Glutamatergic neuron (in vitro differentiated cells): ENCODE measurements at places on chromosomes 7 and 10.
A peak's percentile ranks its signal among the peaks of the same experiment; 100 is the strongest.

DNA sequence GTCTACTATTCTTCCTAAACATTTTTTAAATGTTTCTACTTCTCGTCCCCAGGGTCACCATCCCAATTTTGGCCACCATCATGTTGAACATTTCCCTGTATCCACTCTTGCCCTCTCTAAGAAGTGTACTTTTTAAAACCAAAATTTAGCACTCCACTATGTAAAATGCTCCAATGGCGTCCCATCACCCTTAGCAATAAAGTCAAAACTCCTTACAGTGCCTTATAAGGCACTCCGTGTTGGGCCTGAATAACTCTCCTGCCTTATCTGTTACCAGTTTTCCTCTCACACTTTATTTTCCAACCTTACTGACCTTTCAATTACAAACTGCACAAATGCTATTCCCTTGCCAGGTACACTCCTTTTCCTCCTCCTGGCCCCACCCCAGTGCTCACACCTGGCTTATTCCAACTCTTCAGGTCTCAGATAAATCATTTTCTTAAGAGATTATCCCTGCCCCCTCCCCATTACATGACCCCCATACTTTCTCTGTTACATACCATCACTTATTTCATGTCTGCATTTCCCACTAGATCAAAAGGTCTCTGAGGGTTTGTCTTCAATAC, 1.3 kb downstream of the TMEM168 start:
- DNase-seq: no peak

DNA sequence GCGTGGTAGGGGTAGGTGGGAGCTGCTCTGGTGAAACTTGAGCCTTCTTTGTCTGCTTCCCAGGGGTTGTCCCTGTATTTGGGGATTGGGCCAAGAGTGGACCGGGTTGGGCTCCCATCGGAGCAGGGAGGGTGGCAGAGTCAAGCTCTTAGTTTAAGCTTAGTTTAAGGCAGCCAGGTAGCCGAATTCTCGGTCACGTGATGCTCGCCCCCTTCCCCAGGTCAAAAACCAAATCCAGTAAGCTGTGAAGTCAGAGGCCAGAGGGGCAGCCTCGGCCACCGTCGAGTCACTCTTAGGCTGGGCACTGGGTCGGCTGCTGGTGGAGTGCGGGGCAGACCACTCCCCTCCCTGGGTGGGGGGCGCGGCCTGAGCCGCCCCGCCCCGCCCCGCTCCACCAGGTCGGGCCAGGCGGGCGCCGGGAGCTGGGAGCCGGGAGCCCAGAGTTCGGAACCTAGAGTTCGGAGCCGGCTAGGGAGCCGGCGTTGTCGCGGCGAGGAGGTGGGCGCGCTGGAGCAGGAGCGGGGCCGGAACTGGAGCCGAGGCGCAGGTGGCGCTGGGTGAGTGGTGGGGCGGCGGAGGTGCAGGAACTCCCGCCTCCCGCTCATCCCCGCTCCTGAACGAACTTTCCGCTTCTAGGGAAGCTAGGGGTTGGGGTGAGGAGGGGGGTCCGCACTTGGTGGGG, 2.8 kb upstream of the LZTS2 start:
- DNase-seq: peak; percentile 65

DNA sequence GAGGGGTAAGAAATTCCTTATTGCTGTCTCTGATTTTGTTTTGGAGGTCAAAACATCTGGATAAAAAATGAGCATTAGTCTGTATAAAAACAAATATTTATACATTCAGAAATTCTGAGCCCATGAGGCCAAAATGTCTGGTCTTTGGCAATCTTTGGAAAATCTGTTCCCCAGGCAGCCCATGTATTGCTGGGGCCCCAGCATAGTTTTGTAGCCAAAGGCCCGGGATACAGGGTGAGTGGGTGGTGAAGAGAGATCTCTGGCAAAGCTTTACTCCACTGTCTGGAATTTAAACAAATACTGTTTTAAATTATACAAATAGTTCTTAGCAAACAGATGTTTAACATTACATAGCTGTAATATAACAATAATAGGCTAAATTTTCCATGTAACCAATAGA, 134.7 kb upstream of the GALNT17 start:
- DNase-seq: no peak

GRCh38 chr10:75613685-75614504, 182.5 kb downstream of the LRMDA start:
- no peak for DNase-seq

GRCh38 chr10:132908621-132909295, 33.6 kb downstream of the CFAP46 start:
- no peak for DNase-seq

GRCh38 chr7:66668677-66669076, 40.0 kb downstream of the KCTD7 start:
- DNase-seq: no peak

DNA sequence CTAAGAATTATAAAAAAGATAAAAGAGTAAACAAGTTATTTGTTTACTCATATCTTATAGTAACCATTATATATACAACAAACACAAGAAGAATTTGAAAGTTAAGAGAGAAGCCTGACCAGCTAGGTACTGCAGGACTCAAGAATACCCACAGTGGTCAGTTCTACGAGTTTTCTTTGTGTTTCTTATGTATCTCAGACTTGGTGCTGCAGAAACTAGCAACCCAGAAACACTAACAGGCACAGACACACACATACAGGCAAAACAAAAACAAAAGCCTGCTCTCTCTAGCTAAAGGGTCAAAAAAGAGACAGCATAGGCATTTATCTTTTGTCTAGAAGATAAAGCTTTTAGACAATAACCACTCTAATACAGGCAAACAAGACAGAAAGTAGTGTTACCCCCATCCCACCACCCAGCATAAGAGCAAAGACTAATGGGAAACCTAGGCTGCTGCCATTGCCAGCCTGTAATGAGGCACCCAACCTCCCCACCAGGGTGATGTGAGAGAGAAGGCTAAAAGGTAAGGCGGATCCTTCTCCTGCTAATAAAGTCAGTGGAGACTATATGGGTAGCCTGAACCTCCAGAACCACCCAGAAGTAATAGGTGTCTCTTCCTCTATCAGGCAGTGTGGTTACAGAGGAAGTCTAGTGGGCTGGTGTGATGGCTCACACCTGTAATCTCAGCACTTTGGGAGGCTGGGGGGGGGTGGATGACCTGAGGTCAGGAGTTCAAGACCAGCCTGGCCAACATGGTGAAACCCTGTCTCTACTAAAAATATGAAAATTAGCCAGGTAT, 113.9 kb downstream of the DNAJC1 start:
- DNase-seq: no peak

DNA sequence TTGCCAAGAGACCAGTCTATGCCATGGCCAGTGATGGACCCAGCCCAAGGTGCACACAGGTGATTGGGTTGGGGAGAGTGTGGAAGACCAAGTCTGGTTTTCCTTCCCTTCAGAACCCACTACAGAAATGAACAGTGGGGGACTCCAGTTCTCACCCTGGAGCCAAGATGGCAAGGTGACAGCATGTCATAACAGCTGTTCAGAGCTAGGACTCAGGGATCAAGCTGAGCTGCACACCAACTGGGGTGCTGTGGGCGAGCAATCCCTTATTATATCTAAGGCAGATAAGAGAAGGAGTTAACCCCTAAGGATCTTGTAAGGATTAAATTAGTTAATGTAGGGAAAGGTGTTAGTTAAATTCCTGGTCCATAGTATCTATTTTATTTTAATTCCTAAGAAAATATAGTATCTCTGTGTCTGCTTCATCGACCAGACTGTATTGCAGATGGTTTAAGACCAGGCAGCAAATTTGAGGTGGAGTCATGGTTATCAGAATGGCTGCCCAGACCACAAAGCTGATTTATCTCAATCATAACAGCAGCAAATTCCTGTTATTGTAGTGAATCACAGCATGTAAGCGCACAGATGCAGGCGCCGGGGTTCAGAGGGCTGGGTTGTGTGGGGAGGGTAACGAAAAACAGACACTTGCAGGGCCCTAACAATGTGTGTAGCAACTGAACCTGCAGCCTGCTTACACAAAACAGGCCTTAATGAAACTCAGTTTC, 208.7 kb upstream of the ZNF32 start:
- no peak for DNase-seq

DNA sequence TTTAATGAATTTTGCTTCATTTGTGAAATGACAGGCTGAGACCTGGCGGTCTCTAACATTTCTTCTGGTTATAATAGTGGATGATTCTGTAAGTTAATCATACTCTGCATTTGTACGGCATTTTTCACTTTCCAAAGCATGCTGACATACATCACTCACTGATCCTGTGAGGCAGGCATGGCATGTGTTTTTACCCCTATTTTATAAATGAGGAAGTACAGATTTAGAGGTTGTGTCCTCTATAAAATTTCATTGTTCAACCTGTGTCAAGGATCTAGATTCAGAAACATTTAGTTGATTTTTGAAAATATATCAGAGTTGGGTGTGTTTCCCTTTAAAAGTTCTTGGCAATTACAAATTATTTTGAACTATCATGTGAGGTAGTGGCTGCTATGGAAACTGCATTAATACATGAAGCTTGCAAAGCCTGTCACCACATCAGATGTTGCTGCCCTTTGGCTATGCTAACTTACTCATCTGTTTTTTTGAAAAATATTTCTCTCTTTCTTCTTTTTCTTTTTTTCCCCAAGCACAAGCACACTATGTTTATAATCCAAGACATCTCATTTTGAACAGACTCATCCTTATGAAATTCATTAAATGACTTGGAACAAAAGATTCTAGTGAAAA, 172.7 kb downstream of the GNAI1 start:
- DNase-seq: no peak

DNA sequence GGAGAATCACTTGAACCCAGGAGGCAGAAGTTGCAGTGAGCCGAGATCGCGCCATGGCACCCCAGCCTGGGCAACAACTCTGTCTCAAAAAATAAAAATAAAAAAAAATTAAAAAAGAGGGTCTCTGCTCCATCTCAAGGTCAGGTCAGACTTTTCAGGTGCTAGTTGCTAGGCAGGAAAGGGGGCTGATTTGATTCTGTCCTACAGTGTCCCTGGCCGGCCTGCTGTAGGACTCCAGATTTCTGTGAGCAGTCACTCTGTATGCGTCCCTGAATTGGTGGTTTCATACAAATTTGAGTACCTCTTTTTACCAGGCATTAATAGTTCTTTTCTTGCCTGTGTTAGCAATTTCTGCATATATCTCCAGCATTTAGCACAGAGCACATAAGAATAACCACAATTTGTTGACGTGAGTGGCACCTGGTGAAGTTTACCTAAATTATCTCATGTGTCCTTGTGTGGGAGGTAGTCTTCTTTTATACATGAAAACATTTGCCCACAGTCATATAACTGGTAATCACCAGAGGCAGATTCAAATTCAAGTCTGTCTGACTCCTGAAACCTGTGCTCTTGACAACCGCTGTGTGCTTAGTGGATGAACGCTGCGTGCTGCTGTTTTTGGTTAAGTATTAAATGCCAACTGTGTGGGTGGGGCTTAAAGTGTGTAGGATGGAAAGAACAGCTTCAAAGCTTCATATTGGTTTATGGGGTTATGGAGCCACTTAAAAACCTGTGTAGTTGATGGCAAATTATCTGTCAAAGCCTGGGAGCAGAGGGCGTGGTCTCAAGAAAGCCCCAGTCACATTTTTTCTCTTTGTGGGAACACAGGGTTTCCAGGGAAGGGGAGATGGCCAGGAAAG, 3.2 kb upstream of the ZNF775 start:
- no peak for DNase-seq

GRCh38 chr10:75720157-75720556, 288.7 kb downstream of the LRMDA start:
- DNase-seq: no peak

GRCh38 chr10:30603589-30603988, 26.0 kb downstream of the LYZL2 start:
- no peak for DNase-seq

GRCh38 chr10:124614003-124614659, 130.0 kb downstream of the FAM53B start:
- DNase-seq: no peak

DNA sequence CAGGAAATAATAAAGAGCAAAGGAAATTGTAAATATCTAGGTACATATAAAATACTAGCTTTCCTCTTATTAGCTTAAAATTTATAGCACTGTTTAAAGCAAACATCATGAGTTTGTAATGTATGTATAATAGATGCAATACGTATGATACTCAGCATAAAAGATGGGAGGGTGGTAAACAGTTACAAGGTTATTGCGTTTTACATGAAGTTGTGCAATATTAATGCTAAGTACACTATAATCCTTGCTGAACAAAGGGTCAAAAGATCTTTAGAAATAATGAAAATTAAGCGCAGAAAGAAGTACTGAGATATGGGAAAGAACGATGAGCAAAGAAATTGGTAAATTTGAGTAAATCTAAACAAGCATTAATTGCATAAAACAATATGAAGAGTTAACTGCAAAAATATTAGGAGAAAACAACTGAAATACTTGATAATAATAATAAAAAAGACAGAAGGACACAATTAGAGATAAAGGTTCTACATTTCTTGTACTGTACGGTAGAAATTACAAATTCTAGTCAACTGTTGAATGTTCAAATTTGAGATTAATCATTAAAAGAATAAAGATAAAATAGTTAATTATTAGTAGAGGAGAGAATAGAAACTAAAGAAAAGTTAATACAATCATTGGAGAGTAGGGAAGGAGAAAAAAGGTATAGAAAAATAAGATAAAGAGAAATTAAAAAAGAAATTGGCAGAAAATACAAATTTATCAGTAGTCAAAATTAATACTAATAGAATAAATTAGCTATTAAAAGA, 17.9 kb downstream of the C10orf67 start:
- no peak for DNase-seq

DNA sequence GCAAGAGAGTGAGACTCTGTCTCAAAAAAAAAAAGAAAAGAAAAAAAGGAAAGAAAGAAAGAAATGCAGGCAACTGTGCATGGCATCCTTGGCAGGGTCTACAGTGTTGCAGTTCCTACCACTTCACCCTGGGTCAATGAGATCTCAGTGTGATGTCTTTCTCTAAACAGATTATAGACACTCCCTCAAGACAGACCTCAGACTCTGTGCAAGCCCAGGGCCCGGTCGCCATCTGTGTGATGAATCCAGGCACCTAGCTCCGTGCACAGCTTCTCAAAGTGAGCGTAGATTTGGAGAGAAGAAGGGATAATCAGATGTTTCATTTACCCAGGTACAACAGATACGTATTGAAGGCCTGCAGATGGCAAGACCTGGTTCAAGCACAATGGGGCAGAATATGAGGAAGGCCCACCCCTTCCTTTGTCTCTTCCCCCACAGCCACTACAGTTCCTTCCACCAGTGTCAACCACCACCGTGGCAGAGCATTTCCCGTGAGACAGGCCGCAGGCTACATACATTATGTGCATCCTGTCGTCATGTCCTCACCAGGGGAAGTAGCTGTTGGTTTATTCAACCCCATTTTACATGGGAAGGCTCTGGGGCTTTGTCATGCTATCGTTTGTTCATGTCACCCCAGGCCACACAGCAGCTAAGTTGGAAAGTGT, 471.7 kb upstream of the GALNT17 start:
- no peak for DNase-seq

DNA sequence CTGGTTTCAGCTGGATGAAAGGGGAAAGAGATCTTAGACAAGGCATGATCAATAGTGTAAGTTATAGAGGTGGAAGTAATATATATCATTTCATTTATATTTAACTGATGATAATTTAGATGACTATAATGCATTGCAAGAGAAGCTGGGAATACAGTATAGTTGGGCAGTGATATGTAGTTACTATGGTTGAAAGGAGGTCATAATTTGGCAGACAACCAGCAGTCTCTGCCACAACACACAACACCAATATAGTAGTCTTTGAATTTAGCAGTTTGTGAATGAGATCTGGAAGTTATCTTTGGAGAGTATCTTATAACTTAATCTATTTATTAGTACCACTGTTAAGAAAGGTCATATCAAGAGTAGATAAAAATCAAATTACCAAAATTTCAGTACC, 39.9 kb downstream of the TAX1BP1 start:
- DNase-seq: no peak

GRCh38 chr10:48940372-48940771, 732 bp upstream of the LRRC18 start:
- no peak for DNase-seq
